ENCODE measurements at places on chromosomes 12 and 14. TPM values are rescaled to one million over a fixed set of nuclear protein-coding genes. Genes with fewer than 3 reads are reported as not detected.

DNA sequence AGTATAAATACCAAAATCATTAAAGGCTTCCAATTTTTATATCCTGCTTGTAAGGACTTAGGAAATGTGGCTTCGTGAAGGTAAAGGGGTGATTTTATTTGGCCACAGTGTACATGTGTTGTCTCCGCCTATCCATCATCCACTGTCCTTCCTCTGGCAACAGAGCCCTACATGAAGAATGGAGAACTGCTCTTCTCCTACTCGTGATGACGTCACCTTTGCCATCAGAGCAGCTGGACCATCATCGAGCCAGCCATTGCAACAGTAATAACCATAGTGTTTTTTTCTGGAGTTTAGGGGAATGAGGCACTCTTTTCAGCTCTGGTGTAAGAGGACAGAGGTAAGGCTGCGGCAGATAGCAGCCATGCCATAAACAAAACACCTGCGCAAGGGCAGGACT is 19.2 kb downstream of the ITPR2 start:
- DNase-seq = no peak

- peak; percentile 91 for DNase-seq
Observed at GRCh38 chr14:76920331-76921087, 94.3 kb downstream of the LRRC74A start.

- DNase-seq = peak; percentile 21
Observed at GRCh38 chr14:22781301-22781991, 15.0 kb downstream of the OXA1L start.

GRCh38 chr14:50806241-50806933 is 24.6 kb downstream of the NIN start:
- DNase-seq = no peak

DNA sequence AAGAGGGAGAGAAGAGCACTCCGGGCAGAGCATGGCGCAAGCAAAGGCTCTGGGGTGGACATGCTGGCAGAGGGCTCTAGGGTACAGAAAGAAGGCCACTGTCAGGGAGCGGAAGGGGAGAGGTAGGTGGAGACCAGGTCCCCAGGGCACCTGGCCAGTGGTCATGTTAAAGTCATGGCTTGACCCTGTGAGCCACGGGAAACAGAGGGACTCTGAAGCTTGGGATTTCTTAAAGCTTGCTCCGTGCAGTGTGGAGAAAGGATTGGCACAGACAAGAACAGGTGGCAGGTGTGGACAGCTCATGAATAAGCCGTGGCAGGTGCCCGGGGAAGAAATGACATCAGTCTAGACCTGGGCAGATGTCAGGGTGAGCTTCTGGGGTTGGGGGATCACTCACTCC is 413.8 kb downstream of the BCL11B start:
- DNase-seq = peak; percentile 22

DNA sequence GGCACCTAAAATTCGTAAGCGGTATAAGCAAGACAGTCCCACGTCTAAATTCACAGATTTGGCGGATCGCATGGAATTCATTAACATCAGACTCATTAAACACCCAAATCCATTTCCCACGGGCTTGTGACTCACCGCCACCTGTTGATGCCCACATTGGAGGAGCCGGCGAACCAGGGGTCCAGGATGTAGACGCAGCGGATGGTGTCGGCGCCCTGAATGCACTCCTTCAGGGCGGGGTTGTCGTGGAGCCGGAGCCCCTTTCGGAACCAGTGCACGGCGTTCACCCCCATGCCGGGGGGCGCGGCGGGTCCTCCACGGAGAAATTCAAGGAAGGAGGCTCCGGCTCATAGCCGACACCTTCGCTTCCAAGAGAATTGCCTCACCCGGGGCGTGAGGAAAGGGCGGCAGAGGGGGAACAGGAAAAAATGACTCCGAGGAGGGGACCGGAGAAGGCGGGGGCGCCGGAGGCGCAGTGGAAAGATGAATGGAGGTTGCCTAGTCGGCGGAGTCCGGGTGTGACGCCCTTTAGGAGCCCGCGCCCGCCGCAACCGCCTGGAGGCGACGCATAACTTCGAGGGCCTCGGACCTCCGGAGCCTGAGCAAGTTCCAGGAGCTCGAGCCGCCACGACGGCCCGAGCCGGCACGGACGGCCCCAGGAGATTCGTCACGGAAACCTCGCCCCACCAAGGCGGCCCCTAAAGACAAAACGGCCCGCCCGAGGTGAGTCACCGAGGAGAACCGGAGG is 506 bp downstream of the CRY1 start:
- peak; percentile 61 for DNase-seq

DNA sequence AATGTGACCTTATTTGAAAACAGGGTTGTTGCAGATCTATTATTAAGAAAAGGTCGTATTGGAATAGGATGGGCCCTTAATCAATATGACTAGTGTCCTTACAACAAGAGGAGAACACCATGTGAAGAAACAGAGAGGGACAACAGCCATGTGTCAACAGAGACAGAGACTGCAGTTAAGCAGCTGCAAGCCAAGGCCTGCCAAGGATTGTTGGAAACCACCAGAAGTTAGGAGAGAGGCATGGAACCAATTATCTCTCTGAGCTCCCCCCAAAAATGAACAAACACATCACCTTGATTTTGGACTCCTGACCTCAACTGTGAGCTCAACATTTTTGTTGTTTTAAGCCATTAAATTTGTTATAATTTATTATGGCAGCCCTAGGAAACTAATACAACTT is 214.6 kb upstream of the PRKD1 start:
- DNase-seq = no peak

TSPAN11 gene
- 27.1 TPM for total RNA-seq

AMIGO2 gene
- total RNA-seq = 2.5 TPM

CLEC14A gene
- total RNA-seq = 42.2 TPM

Data from tongue (tissue), 3 donors.